Activated T-helper 2 cell treated with anti-CD3 and anti-CD28 coated beads, Interferon-gamma antibody, Interleukin-2, Interleukin-4, amounts not matched to agents 10 μg/mL and 5 μg/mL and 100 μg/mL, durations not matched to agents 14 hours and 24 hours and 36 hours (primary cell): ENCODE measurements at places on chromosomes 2 and 18. TPM values are rescaled to one million over a fixed set of nuclear protein-coding genes. Genes with fewer than 3 reads are reported as not detected.
A peak's percentile ranks its signal among the peaks of the same experiment; 100 is the strongest.

The APLF gene
- 3.8 TPM in 2 replicates for total RNA-seq

- DNase-seq = no peak
These were observed 11.1 kb downstream of the CHRNA1 start for GRCh38 chr2:174753038-174753633.

GRCh38 chr18:61931654-61932379 is 39.0 kb upstream of the RNF152 start:
- DNase-seq = no peak

GRCh38 chr2:198098918-198099317 is 294.5 kb downstream of the PLCL1 start:
- no peak for DNase-seq

GRCh38 chr2:176544991-176545956 is 276.0 kb downstream of the MTX2 start:
- DNase-seq = no peak

GRCh38 chr2:212974692-212975091 is 176.7 kb downstream of the IKZF2 start:
- DNase-seq = no peak

DNA sequence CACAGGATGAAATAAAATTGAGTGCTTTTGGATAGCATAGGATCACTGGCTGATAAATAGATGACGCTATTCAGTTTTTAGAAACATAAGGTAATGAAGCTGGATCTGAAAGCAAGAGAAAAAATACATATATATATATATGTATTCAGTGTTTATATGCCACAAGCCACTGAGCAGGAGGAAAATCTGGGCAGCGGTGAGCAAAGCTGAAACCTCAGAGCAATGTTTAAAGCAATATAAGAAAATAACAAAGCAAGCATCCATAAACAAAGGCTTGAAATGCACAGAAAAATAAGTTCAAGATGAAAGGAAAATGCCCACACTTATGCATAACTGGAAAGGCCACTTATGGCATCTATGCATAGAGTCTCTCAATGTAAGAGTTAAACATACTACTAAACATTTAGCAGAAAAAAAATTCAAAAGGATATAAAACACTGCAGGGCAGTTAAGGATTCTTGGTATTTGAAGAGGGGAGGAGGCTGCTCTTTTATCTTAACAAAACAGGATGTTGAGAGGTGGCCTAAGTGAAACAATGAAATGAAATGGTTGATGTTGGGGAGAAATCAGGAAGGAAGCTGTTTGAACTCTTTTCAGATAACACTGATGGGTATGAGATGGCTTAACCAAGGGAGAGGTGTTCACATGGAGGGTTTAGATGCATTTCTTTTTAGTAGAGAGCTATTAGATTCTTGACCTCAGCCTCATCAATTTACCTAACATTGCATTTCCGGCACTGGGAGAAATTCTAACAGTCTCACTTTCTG is 129.1 kb downstream of the ARHGAP15 start:
- no peak for DNase-seq

DNA sequence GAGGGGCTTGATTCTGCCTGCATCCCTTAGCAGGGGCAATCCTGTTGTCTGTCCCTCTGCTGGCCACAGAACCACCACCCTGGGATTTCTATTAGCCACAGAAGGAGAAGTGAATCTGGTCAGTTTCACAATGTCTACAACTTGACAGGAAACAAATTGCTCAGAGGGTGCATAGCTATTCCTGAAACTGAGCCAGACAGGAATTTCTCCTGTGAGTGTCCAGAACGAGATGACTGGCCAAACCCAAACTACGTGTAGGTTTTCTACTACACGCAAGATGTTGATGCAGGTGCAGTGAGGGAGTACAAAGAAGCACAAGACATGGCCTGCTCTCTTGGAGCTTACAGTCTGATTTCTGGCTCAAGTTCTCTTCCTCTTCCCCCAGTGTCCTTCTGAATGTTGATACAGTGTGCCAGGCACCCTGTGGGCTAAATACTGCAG is 201.9 kb downstream of the CLIP4 start:
- DNase-seq = no peak

DNA sequence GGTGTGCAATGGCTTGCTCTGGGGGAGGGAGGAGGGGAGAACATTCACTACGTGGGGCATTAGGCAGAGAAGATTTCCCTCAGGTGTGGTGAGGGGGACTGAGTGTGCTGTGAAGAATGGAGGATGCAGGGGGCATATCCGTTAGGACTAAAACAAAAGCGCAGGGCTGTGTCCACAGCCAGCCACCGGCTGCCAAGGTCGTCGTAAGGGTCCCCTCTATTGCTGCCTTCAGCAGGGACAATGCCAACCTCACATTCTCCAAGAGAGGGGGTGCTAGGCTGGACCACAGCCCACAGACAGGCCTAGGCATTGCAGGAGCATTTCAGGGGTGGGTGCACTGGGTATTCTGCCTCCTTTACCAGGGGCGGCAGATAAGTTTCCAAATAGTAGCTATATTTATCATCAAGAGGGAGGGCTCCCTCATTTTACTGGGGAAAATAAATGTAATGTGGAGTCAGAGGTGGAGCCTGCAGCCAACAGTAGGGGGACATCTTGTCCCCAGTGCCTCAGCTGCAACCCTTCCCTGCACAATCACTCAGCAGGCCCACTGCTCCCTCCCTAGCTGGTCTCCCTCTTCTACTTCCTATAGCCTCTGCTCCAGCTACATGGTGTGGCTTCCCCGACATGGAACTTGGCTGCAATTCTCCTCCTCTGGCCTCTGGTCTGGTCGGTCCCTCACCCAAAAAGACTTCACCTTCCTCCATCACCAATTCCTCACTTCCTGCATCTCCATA is 74.9 kb upstream of the OTOF start:
- no peak for DNase-seq

The LOXL3 gene
- 1.7 and 2.1 TPM in 2 replicates for total RNA-seq

DNA sequence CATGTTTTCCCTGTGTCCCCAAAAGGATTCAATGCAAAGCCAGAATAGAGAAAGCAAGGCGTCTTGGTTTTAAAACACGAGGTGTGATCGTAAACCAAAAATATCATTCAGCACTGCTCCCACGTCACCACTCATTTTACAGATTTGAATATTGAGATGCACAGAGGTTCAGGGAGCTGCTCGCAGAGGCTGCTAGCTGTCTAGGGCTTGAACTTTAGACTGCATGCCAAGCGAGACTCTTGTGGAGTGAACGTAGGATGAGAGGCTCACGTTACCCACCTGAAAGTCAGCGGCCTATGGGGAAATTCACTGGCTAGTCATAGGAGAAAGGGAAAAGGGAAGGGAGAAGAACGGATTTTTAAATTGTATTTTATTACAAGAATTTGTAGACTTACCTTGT is 130.1 kb downstream of the MBP start:
- no peak for DNase-seq

DNA sequence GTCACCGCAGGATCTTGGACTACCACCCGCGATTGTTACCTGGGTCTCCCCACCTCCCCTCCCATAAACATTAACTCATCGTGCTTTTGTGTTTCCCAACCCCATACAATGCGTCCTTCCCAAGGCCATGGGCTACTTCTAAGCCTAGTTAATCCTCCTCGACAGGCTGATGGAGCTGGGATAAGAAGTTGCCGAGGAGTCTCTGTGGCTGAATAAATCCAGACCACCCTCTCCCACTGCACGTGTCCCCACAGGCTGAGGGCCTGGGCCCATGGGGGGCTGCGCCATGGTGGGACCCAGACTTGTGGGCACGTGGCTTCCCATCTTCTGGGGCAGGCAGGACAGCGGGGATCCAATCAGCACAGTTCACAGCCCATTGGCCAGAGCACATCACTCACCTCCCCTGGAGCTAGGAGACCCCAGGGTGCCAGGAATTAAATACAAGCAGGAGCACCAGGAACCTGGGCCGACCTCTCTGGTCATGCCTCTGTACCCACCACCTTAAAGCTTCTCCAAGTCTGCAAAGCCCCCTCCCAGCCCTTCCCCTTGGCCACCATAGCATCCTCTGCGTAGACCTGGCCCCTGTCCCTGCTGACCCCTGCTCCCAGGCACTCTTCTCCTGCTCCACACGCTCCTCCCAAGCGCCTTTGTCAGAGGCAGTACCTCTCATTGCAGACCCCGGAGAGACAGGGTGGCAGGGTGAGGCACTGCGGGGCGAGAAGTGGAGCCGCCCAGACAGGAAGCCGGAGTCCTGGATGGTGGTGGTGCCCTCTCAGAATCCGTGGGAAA is 51.0 kb upstream of the ID2 start:
- no peak for DNase-seq

- DNase-seq = no peak
These were observed 12.2 kb downstream of the PLEK start for GRCh38 chr2:68377137-68377780.

The SERPINB10 gene
- not detected in 2 replicates for total RNA-seq

DNA sequence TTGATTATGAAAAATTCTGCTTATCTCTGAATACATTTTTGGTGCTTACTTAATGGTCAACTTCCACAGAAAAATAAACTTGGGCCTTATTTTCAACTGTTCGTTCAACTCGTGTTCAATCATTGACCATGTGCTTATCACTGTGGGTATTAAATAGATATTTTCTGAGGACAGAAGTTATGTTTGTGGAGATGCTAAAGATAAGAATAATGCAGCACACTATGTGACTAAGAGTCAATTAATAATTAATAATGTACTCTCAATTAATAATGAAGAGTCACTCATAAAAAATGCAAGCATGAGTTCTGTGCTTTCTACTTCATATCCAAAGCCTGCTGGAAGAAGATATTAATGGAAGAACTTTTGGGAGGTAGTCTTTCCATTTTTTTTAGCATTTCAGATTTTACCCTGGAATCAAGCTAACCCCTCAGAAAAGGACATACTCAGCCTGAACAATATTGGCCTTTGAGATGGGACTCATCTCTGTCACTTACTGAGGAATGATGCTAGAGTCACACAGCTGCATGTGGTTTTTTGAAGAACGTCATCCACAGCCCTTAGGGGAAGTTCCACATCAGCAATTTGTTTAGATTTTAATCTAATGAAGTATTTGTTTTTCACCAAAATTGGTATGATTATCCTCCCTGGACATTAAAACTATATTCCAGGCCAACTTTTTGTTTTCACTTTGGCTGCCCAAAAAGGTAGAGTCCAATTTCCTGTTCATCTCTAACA is 191.9 kb upstream of the CRIM1 start:
- no peak for DNase-seq

- peak; percentile 52 for DNase-seq
These were observed 40.1 kb downstream of the ARHGAP25 start for GRCh38 chr2:68774569-68775271.

The CTDSP1 gene
- total RNA-seq = 114 and 115 TPM in 2 replicates

- DNase-seq = no peak
These were observed 99.0 kb upstream of the ACVR1C start for GRCh38 chr2:157727693-157728092.

DNA sequence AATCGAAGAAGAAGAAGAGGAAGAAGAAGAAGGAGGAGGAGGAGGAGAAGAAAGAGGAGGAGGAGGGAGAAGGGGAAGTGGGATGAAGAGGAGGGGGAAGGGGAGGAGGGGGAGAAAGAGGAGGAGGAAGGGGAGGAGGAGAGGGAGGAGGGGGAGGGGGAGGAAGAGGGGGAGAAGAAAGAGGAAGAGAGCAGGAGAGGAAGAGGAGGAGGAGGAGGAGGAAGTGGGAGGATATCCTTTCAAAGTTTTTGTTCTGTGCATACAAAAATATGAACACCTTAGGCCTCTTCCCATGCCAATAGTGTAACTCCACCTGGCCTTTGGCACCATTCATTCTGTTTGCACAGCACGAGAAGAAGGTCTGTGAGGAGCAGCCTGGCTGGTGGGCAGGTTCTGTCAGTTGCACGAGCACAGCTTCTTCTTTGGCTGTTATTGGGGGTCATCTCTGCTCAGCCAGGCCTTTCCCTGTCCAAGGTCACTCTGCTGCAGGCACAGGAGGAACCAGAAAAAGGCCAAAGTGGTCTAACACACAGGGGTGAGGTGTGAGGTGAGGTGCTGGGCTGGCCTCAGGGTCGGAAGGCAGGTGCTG is 25.8 kb upstream of the PLB1 start:
- no peak for DNase-seq

The PROKR1 gene
- not detected in 2 replicates for total RNA-seq

DNA sequence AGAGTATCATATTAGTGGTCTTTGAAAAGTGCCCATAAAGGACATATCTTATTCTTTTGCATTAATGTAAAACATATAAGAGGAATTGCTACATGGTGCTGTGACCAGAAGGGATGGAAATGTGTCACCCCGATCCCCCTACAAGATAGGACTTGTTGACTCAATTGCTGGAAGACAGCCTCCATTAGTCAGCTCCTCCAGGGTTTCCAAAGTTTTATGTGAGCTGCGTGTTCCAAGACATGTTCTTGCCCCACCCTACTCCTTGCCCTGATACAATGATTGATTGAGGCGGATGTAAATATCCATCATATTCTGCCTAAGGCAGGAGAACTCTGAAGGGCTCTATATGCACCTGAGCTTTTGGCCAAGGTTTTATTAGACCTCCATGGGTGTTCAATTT is 541.0 kb upstream of the ZEB2 start:
- DNase-seq = no peak

GRCh38 chr2:73964223-73964622 is 20.5 kb upstream of the TET3 start:
- DNase-seq = no peak

The ASB3 gene
- 24.3 and 26.4 TPM in 2 replicates for total RNA-seq

The SLC16A14 gene
- 6.7 and 7.8 TPM in 2 replicates for total RNA-seq

The MRO gene
- total RNA-seq = not detected in 2 replicates

DNA sequence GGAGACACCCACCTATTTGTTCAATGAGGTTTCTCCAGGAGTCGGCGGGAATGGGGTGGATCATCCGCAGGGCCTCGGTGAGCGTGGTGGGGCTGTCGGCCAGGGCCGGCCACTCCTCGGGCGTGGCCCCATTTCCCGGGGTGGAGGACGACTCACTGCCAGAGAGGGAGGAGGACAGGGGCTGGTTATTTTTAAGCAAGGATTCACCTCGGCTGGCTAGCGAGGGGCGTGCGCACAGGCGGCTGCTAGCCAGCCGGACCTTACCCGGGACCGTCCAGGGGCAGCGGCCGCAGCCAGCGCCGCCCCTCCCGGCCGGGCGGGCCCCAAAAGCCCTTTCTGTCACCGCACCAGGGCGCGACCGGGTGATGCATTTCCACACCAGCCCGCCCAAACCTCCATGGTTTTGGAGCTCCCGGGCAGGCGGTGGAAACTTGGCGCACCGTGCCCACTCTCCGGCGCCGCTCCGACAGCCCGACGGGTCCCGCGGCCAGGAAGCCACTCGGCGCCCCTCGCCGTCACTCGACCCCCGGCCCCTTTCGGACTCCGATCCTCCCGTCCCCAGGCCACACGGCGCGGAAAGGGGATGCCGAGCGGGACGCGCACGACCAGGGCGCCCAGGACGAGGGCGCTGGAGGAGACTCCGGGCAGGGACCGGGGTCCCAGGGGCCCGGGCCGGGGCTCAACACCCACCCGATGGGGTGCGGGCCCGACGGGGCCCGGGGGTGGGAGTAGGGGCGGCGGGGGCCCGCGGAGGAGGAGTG is 57.1 kb downstream of the SNORC start:
- DNase-seq = no peak

The TRIM43 gene
- total RNA-seq = 0.11 and 0.25 TPM in 2 replicates

GRCh38 chr2:6952101-6952500 is 34.9 kb downstream of the RNF144A start:
- DNase-seq = no peak
